Activated T-helper 1 cell treated with anti-CD3 and anti-CD28 coated beads, Interleukin-2, amount 50 U/mL, for 16 hours (primary cell): ENCODE measurements at places on chromosomes 7 and 10.

DNA sequence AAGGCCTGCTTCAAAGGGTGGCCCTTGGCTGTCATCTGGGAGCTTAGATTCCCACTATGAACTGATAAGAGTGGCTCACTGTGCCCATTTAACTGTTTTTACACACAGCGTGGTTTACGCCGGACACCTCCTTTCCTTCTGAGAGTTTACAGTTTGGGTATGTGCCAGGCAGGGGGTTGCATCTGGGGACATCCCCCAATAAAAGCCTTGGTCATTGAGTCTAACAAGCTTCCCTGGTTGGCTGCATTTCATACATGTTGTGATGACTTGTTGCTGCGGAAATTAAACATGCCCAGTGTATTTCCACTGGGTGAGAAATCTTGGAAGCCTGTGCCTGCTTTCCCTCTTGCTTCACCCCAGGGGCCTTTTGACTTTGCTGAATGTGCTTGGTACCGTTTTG lies 264.1 kb upstream of the NPY start:
- DNase-seq = no peak

DNA sequence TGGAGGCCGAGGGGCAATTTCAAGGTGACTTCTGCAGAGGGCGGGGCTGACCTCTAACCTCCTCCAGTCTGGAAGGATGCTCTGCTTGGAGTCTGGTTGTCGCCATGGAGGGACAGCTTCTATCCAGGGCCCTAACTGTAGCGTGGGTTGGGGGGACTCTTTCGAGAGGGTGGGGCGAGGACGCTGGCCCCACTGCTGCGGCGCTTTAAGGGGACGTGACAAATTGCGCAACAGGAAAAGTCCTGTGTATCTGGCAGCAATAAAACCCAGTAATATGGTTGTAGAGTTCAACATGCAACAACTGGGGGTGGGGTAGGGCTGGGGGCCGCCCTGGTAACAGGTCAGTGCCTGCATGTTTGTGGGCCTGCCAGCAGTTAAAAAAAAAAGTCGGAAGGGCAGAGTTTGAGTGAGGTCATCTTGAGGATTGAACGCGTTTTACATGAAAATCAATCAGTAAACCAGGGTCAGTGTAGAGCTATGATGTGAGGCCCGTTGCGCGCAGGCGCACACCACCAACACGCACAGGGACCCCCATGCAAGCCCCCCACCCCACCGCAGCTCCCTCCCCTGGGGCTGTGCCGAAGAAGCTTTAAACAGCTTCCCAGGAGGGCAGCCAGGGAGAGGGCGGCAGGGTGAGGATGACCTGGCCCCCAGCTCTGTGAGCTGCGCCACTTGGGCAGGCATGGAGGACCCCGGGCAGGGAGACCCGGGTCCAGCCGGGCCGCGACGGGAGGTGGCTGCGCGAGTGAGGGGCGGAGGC lies 4.3 kb downstream of the SHH start:
- no peak for DNase-seq

- no peak for DNase-seq
Observed at GRCh38 chr10:44966129-44966815, 6.7 kb downstream of the RASSF4 start.

DNA sequence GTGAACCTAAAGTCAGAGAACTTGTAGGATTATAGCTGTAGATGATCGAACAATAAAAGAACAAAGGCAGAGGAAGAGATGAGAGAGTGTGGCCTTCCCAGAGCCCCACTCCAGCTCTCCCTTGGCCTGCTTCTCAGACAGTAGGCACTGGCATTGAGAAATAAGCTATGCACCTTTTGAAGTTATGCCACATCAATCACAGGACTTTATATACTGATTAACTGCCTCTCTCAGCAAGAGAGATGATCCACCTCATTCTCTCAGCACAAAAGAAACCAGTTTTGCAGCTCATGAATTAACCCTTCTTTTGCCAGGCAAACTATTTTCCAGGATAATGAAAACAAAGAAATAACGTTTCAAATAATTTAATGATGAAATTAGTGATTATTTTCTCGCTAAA lies 22.0 kb upstream of the CTTNBP2 start:
- no peak for DNase-seq

DNA sequence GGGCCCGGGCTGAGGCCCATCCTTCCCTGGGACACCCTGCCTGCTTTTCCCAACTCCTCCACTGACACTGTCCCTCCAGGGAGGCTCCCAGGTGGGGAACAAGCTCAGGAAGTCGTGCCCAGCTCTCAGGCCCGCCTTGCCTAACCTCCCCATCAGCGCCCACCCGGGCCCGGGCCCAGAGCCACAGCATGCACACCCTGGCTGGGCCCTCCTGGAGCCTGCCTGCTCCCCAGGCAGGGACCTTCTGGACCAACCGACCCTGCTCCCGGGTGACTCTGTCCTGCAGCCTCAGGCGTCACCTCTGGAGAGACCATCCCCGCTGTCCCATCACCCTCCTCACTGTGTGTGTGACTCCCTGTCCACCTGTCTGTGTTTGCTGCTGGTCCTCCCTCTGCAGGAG lies 1.8 kb upstream of the TMEM184A start:
- no peak for DNase-seq

DNA sequence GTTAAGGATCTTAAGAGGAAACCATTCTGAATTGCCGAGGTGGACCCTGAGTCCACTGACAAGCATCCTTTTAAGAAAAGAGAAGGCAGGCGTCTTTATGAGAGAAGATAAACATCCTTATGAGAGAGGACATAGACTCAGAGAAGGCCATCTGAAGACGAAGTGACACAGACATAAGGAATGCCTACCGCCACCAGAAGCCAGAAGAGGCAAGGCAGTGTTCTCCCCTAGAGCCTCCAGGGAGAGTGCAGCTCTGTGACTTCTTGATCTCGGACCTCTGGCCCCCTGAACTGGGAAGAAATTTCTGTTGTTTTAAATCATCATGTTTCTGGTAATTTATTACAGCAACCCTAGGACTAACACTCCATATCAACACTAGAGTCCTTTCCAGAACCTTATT lies 25.2 kb upstream of the ING3 start:
- DNase-seq = no peak

GRCh38 chr10:111018021-111018420 lies 58.8 kb upstream of the ADRA2A start:
- no peak for DNase-seq

DNA sequence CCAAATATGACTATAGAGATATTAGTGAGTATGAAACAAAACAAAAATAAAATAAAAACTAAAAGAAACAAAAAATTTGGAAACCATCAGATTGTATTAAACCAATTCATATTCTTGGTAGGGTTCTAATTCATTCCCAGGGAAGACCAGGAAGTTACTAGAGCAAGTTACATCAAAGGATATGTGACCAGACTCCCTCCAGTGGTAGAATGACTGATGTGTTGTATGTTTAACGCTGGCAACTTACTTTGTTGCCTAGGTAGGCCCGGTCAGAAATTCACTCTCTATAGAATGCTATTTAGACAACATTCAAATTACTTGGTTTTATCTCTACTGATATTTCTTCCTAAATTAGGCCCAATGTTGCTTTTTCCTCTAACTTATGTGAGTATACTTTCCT lies 5.2 kb downstream of the PHYHIPL start:
- DNase-seq = no peak

DNA sequence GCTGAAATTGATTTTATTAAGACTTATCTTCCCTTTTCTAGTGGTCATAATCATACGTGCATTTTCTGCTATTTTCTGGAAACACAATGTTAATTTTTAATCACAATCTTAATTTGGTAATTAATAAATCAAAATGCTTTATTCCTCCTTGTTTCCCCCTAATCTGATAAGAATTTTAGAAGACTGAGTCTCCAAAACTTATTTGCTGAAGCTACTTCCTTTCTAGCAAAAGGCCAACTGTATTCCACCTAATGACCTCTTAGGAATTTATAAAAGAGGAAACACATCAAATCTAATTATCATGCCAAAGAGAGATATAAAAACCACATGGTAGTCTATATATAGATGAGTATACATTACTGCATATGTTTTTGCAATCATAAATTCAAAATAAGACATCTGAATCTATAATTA lies 140.6 kb downstream of the GNAI1 start:
- no peak for DNase-seq

DNA sequence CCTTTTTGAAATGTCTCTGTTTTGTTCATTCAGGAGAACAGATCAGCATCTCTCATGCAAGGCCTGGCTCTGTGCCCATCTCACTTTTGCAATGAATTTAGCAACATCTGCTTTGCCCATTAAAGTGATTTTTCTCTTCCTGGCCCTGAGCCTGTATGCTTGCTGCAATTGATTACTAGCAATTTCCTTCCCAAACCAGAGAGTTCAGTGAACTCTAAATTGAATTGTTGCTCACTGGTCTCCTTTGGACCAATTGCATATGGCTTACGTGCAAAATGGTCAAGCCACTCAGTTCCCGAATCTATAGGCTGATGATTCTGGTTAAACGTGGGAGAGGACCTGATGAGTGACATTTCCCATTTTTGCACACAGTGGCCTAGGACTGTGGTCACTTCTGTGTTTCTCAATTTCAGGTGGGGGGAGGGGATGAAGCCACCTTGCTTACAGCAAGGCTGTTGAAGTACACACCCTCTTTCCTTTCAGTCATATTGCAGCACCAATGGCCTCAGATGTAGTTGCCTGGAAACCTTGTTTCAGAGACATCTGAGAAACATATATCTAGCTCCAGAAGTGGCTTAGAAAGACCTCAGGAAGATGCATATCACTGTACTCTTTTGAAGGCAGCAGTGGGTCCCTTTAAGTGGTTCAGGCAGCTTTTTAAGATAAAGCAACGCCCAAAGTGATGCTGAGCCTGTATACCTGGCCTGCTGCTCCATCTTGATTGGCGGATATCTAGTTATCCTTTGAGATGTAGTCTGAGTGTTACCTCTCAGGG lies 201.4 kb downstream of the PTEN start:
- DNase-seq = no peak

- no peak for DNase-seq
Observed at GRCh38 chr7:111329367-111330234, 232.7 kb downstream of the IMMP2L start.

DNA sequence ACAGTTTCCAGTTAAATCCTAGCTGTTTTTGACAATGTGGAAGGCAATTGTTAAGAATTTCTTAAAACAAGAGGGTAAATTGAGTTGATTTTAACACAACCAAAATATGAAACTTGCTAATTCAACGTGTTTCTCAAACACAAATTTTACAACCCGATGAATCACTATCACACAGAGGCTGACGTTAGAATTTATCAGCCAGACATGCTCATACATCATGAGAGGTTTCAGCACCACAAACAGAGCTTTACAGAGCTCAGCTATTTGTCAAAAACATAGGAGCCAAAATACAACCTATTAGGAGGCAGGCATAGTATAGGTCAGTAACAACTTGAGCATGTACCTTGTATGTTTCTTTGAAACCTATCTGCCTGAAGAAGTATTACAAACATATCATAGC lies 36.1 kb downstream of the LRRN3 start:
- DNase-seq = no peak

GRCh38 chr7:116417593-116418345 lies 81.8 kb upstream of the CAV2 start:
- no peak for DNase-seq

GRCh38 chr7:33423646-33424020 lies 294.3 kb downstream of the BBS9 start:
- DNase-seq = no peak

DNA sequence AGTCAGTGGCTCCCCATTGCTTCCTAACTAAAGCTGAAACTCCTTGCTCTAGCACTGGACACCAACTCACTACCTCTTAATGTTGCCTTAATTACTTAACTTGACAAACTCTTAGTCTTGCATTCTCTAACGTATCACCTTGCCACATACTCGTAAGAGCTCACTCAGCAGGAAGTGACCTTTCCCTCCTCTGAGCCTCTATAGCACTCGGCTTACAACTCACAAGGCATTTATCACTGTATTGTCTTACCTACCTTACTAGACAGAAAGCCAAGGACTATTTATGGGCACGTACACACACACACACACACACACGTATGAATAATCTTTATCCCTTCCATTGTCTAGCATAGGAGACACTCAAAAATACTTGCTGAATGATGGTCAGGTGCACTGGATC lies 21.2 kb downstream of the CEP41 start:
- no peak for DNase-seq

DNA sequence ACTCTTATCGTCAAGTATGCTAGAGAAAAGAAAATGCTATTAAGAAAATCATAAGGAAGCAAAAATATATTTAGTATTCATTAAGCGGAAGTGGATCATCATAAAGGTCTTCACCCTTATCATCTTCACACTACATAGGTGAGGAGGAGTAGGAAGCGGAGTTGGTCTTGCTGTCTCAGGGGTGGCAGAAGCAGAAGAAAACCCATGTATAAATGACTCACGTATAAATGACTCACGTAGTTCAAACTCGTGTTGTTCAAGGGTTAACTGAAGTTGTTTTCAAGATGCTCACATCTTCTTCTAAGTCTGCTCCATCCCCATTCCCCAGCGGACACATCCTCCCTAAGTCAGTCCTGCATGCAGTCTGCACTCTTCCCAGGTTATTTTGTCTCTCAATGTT lies 72.4 kb downstream of the SFMBT2 start:
- no peak for DNase-seq
